Activated effector memory CD4-positive, alpha-beta T cell treated with anti-CD3 and anti-CD28 coated beads, Interleukin-2, amount 50 U/mL, for 16 hours (primary cell): ENCODE measurements at places on chromosomes 5 and 9.

- no peak for DNase-seq
These were observed 16.1 kb upstream of the DRD1 start for GRCh38 chr5:175460126-175460525.

DNA sequence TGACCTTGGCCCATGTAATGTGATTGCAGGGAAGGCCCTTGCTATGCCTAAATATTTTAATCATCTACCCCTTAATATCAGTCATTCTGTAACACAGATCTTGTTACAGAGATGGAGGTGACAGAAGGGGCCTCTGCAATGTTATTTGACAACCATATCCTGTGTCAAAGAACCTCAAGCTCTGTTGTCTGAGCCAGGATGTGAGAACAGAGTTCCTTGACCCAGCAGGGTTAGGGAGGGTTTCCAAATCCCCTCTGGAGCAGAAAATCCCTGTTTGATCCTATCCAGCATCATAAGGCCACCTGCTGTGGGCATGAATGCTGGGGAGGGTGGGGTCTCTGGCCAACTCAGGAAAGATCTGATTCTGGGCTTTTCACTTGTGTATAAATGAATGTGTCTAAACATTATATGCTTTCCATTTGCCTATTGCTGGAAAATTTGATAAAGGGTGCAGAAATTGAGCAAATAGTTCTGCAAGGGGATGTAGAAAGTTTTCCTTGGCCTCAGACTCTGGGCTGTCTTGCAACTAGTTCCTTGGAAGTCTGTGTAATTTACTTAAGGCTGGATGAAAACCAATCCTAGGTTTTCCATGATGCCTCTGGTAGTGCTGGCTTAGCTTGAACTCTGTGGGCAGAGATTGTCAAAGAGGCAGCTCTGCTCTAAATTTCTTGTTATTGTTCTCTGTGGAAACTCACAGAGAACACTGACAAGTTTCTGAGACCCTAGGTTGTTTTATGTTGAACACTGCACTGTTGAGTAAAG lies 71.0 kb downstream of the PGM5 start:
- DNase-seq = no peak

DNA sequence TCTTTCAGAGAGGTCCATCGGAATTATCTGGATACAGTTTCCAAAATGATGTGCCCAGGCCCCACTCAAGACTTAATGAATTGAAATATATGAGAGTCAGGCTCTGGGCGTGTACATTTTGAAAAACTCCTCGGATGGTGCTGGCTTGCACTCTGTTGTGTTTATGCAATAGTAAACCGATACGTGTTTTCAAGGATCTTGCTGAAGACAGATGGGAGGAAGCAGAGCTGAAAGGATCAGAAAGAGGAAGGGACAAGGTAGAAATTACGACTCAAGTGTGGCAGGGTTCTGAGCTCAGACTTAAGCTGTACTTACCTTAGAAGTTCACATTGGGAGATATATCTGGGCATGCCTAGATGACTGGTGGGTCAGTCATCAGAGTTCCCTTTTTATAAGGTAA lies 13.7 kb upstream of the STOM start:
- DNase-seq = no peak

DNA sequence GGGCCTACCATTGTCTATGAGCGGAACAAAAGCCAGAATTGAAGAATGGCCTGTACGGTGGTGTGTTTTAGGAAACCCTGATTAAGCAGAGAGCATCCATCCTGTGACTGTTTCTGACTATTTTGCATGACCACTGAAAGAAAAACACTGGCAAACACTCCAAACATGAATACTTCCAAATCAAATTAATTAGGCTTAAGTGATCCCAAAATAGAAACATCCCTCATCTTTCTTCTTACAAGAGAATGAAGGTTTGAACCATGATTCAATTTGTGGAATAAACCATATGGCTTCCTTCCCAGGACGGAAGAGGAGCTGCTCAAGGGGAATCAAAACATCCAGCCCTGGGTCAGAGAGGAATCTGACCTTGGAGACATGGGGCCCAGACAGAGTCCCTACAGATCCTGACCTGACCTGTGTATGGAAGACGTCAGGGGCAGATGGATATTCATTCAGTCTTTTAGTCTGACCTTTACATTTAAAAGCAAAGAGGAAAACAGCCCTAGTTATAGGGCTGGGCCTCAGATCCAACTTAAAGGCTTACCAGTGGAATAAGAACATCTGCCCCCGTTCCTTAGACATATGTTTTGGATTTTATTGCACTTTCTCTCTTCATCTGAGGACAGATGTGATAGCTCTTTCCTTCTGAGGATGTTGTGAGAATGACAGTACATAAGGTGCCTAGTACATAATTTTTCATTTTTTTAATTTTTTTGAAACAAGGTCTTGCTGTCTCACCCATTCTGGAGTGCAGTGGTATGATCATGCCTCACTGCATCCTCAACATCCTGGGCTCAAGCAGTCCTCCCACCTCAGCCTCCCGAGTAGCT lies 17.6 kb upstream of the RECK start:
- DNase-seq = no peak

GRCh38 chr9:93655621-93656425 lies 79.4 kb downstream of the PHF2 start:
- peak; percentile 41 for DNase-seq

DNA sequence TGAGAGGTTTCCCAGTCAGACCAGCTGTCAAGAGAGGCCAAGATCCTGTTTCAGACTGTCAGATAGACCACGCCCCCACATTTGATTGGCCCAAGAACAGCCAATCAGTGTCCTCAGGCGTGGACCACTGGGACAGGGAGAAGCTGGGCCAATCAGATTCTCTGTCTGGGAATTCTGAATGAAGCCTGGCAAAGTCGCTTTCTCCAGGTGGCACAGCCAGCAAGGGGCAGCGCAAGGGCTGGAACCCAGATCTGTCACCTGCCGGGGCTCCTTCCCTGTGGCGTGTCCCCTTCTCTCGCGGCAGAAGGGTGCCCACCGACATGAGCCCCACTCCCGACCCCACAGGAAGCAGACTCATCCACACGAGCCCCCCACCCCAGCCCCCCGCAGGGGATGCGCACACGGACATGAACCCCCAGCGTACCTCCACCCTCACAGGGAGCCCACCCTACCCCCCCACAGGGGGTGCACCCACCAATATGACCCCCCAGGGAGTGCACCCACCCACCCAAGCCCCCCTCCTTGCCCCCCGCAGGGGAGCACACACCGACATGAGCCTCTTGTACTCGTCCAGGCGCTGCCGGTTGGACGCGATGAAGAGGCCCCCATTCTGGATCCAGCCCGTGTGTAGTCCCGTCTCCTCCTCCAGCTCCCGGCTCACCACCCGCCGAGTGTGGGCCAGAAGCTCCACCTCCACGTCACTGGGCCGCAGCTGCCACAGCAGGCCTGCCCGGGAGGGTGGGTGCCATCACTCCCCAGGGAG lies 6.1 kb downstream of the SARDH start:
- peak; percentile 58 for DNase-seq

GRCh38 chr9:33697171-33697570 lies 98.2 kb upstream of the PRSS3 start:
- DNase-seq = no peak

- no peak for DNase-seq
These were observed 317.2 kb downstream of the DEPDC1B start for GRCh38 chr5:60382716-60383115.

- DNase-seq = no peak
These were observed 183.6 kb downstream of the PTTG1 start for GRCh38 chr5:160605266-160605665.

- no peak for DNase-seq
These were observed 256.9 kb upstream of the TUSC1 start for GRCh38 chr9:25935188-25935587.

DNA sequence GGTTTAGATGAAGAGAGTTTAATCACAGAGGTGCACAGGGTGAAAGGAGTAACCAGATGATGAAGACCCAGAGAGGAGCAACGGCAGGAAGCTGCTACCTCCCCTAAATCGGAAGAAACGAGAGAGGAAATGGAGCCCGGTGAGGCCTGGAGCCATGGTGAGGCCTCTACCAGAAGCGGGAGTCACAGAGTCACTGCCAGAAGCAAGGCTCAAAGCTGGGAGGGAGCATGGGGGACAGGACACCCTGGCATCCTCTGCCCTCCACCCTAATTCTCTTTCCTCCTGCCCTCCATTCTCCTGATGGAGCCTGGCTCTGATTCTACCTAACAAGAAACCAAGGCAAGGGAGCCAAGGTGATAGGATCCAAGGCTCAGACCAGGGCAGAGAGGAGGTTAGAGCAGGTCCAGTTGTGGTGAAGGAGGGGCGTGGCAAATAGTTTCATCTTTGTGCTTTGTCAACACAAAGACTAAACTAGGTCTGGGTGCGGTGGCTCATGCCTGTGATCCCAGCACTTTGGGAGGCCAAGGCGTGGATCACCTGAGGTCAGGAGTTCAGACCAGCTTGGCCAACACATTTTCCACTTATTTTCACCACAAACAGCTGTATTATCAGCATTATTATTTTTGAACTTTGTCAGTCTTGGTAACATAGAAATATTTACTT lies 134.4 kb upstream of the RAI14 start:
- DNase-seq = no peak

DNA sequence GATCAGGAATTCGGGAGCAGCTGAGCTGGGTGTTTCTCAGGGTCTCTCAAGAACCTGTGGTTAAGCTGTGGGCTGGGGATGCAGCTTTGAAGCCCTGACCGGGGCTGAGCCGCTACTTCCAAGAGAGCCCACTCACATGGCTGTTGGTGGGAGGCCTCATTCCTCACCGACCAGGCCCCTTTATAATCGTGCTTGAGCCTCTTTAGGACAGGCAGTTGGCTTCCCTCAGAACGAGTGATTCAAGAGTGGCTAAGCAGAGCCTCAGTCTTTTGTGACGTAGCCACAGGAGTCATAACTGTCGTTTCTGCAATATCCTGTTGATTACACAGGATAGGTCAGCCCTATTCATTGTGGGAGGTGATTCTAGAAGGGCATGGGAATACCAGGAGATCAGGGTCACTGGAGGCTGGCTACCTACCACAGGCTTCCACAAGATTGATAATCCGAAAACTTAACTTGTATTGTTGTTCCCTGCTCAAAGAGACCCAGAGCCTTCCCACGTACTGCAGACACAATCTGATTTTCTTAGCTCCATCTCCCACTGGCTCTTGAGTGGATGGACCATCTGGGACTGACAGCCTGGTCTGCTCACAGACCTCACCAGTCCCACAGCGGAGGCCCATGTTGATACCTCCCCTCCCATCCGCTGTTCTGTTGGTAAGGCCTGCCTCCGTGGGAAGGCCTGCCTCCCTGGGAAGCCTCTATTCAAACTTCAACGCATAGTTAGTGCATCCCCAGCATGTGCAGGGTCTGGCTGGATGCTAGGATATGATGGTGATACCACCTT lies 3.0 kb upstream of the ERGIC1 start:
- no peak for DNase-seq

DNA sequence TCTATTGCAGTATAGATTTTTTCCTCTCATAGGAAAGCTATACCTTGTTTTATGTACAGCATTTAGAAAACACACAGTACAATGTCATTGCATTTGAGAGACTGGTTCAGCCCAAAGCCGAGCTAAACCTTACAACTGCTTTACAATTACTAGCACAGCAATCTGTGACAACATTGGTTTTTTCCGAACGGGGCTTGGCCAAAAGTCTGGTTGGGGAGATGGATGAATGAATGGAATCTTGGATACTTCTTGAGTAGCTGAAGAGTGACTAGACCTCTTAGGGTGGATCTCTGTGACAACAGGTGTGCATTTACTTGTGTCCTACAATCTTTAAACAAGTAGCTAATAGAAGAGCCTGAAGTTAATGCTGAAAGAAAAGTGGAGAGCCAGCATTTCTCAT lies 1.2 kb downstream of the SGCD start:
- DNase-seq = no peak

- peak; percentile 65 for DNase-seq
These were observed 101.6 kb upstream of the SSBP2 start for GRCh38 chr5:81852291-81853029.

GRCh38 chr5:77015938-77016569 lies 14.2 kb upstream of the AGGF1 start:
- DNase-seq = no peak

GRCh38 chr9:112037281-112038016 lies 137.6 kb downstream of the SUSD1 start:
- DNase-seq = peak; percentile 85

- no peak for DNase-seq
These were observed 150.4 kb downstream of the RGS3 start for GRCh38 chr9:113613815-113614413.

GRCh38 chr5:78611126-78611605 lies 37.4 kb downstream of the LHFPL2 start:
- DNase-seq = no peak

DNA sequence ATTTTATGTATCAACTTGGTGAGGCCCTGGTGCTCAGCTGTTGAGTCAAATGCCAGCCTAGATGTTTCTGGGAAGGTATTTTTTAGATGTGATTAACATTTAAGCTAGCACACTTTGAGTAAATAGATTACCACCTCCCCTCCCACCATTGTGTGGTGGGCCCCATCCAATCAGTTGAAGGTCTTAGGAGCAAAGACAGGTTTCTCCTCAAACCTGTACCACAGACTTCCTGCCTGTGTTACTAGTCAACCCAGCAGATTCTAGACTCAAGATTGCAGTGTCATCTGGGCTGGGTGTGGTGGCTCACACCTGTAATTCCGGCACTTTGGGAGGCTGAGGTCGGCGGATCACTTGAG lies 33.8 kb downstream of the MRPL36 start:
- DNase-seq = peak; percentile 19

- no peak for DNase-seq
These were observed 23.3 kb upstream of the ABLIM3 start for GRCh38 chr5:149117970-149118369.

DNA sequence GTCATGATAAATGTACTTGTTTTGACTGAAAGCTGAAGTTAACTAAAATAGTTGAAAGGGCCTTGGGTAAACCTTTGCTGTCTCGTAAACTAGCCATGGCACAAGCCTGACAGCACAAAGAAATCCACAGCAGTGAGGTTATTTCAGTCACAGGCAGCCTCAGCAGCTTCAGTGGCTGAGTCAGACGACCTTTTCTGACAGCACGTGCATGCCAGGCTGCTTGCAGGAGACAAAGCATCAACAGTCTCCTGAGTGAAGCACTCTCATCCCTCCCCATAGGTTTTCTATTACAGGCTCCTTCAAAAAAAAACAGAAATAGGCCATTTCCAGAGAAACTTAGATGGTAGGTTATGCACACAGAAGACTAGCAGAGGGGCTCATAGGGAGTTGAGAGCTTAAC lies 34.6 kb downstream of the OXCT1 start:
- no peak for DNase-seq

- no peak for DNase-seq
These were observed 60.6 kb downstream of the KDM4C start for GRCh38 chr9:6818292-6818922.

DNA sequence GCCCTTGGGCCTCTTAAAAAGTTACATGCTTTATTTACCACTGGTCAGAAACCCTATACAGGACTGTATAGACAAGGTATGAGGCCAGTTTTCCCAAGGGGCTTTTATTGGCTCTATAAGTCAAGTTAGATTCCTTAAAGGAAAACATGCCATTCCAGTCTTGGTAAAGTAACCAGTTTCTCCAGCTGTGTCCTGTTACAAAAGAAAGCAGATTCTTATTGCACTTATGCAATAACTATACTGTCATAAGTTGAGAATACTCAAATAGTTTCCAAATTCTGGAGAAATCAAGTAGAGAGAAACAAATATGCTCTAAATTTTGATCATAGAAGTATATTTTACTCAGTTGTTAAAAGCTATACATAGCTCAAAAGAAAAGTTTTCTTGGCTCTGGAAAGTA lies 47.2 kb downstream of the PTGS1 start:
- DNase-seq = no peak
